Esophagus muscularis mucosa (tissue), 4 donors: ENCODE measurements at places on chromosomes 6 and 20. TPM values are rescaled to one million over a fixed set of nuclear protein-coding genes. Genes with fewer than 3 reads are reported as not detected.

The CDSN gene
- not detected for total RNA-seq

The RGL2 gene
- total RNA-seq, result 89.3 TPM

The DNPH1 gene
- 62.5 TPM for total RNA-seq

The GSTA2 gene
- not detected for total RNA-seq

The EYA2 gene
- total RNA-seq, result 5.9 TPM

The BPI gene
- total RNA-seq, result 0.66 TPM

The ZFP57 gene
- total RNA-seq, result 6.2 TPM

- H3K4me1 ChIP-seq, result no peaks in the 10 kb centered on the region
- no peak overlapping the region for H3K27ac ChIP-seq
- no peaks in the 10 kb centered on the region for H3K27me3 ChIP-seq
- H3K4me3 ChIP-seq, result no peak overlapping the region
- DNase-seq, result no peak
These were observed 177.3 kb downstream of the PRL start for GRCh38 chr6:22119500-22119899.

- peak overlapping the region; percentile 96 for H3K27ac ChIP-seq
- H3K27me3 ChIP-seq, result no peaks in the 10 kb centered on the region
- H3K4me1 ChIP-seq, result peaks cover 80% of the 10 kb centered on the region
- DNase-seq, result peak; percentile 95
- peak overlapping the region; percentile 71 for H3K4me3 ChIP-seq
These were observed 2.5 kb downstream of the MYMX start for GRCh38 chr6:44219053-44219814.

DNA sequence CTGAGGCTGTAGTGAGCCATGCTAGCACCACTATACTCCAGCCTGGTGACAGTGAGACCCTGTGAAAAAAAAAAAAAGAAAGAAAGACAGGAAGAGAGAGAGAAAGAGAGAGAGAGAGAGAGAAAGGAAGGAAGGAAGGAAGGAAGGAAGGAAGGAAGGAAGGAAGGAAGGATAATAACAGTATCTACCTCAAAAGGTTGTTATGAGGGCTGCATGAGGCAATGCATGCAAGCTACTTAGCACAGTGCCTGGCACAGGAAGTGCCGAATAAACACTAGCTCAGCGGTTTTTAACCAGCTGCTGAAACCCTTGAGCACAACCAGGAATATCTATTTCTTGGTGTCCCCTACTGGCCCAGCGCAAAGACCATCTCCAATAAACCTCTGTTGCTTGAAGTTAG, 62.3 kb upstream of the TBC1D7 start:
- H3K36me3 ChIP-seq, result no peaks in the 10 kb centered on the region
- H3K27ac ChIP-seq, result no peak overlapping the region
- H3K4me3 ChIP-seq, result no peak overlapping the region
- no peaks in the 10 kb centered on the region for H3K27me3 ChIP-seq

- no peaks in the 10 kb centered on the region for H3K4me1 ChIP-seq
- no peak overlapping the region for H3K4me3 ChIP-seq
- no peak overlapping the region for H3K27ac ChIP-seq
- no peaks in the 10 kb centered on the region for H3K27me3 ChIP-seq
- H3K36me3 ChIP-seq, result no peaks in the 10 kb centered on the region
These were observed 396.2 kb downstream of the CD83 start for GRCh38 chr6:14513496-14514393.

DNA sequence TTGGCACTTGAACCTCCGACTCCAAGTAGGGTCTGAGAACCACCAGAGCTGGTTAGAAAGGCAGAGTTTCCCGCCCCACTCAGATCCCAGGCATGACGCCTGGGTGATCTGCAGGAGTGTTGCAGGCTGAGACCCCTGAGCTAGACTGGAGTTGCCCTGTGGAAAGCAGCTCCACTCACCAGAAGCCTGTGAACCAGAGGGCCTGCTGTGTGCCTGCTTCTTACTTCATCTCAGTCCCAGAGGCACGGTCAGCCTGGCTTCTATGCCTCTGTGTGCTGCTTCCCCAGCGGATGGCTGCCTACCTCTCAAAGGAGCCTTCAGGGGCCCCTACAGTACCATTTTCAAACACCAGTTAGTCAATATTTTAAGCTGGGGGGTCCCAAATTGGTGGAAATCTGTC, 15.6 kb upstream of the CCN6 start:
- peak overlapping the region; percentile 70 for H3K27ac ChIP-seq
- H3K36me3 ChIP-seq, result no peaks in the 10 kb centered on the region
- no peaks in the 10 kb centered on the region for H3K27me3 ChIP-seq
- H3K4me1 ChIP-seq, result peaks cover 13% of the 10 kb centered on the region
- no peak overlapping the region for H3K4me3 ChIP-seq

- no peaks in the 10 kb centered on the region for H3K4me1 ChIP-seq
- no peaks in the 10 kb centered on the region for H3K27me3 ChIP-seq
- H3K36me3 ChIP-seq, result no peaks in the 10 kb centered on the region
- H3K27ac ChIP-seq, result no peak overlapping the region
- no peak overlapping the region for H3K4me3 ChIP-seq
These were observed 117.8 kb upstream of the GMDS start for GRCh38 chr6:2363211-2363610.

GRCh38 chr6:150142097-150142669, 661 bp upstream of the PPP1R14C start:
- no peaks in the 10 kb centered on the region for H3K27me3 ChIP-seq
- no peaks in the 10 kb centered on the region for H3K36me3 ChIP-seq
- peaks cover 10% of the 10 kb centered on the region for H3K4me1 ChIP-seq

- no peaks in the 10 kb centered on the region for H3K27me3 ChIP-seq
- H3K36me3 ChIP-seq, result no peaks in the 10 kb centered on the region
- no peak overlapping the region for H3K4me3 ChIP-seq
- no peak overlapping the region for H3K27ac ChIP-seq
- DNase-seq, result no peak
These were observed 130.9 kb downstream of the RFPL4B start for GRCh38 chr6:112478036-112478435.

DNA sequence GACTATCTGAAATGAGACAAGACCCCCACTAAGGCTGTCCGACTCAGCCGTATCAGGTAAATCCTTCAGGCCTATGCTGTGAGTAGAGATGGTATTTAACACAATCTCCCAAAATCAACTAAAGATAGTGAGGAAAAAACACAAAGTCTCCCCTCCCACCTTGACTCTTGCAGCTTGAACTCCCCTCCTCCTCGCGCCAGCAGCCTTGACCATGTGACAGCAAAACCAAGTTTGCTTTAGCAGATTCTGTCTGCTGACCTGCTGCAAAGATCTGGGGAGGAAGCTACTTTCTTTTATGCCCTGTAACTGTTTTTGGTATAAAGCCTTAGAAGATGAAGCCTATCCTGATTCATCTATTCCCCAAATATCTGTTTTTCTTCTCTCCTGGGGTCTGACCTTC, 509.5 kb downstream of the CDH26 start:
- H3K36me3 ChIP-seq, result no peaks in the 10 kb centered on the region
- H3K27ac ChIP-seq, result no peak overlapping the region
- H3K4me1 ChIP-seq, result no peaks in the 10 kb centered on the region

- H3K4me3 ChIP-seq, result no peak overlapping the region
- no peak overlapping the region for H3K27ac ChIP-seq
- H3K36me3 ChIP-seq, result no peaks in the 10 kb centered on the region
- H3K27me3 ChIP-seq, result peaks cover 12% of the 10 kb centered on the region
These were observed 5.4 kb upstream of the DEK start for GRCh38 chr6:18269717-18270116.
